Posterior cingulate gyrus (tissue), 11 donors: ENCODE measurements at places on chromosomes 7 and 10.

DNA sequence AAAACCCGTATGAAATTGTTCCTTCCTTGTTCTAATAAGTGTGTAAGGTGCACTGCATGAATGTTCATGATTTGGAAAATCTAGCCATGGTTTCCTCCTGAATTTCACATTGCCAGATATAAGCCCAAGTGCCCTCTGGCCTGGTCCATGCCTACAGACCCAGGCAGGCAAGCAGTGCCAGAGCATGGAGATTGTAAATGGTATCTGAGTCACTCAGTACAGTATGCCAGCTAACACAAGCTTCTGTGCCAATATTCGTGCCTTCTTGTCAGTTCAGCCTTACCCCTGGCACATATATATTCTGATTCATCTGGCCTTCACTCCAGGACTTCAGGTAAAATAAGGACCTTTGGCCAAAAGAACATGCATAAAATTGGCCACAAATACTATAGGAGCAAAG, 38.4 kb upstream of the PDE1C start:
- DNase-seq, result no peak

- DNase-seq, result no peak
Observed at GRCh38 chr7:42479816-42480633, 243.0 kb upstream of the GLI3 start.

- DNase-seq, result no peak
Observed at GRCh38 chr7:98860071-98860470, 9.7 kb downstream of the TMEM130 start.

- DNase-seq, result no peak
Observed at GRCh38 chr10:36126076-36126475, 484.0 kb upstream of the FZD8 start.

DNA sequence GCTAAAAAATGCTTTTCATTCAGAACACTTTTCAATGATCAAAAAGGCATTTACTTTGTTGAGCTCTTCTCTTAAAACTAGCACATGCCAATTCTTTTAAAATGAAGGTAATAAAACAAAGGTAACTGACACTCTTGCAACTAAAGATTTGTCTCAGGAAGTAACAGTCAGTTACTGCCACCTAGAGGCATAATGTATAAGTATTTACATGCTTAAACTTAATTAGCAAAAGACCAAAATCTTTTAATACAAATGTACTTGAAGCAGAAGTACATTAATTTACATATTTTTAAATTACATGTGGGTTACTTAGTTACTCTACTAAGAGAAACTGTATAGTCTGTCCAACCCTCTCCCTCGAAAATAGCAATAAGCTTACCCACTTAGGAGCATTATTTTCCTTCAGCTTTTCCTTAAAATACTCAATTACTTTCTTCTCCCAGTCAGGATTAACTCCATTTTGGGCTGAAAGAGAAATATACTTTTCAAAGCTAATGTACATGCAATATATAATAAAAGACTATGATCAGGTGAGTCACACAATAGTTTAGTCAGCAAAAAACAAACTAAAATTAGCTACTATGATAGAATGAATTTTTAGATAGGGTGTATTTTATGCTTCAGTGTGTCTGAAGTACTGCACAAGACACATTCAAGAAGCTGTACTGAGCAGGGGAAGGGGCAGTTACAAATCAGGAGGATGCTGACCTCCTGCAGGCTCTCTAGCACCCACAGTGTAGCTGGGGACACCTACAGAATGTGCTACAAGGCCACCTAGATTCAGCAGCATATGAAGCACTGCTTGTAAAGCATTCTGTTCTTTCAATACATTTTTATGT, 13.0 kb downstream of the MCMBP start:
- DNase-seq, result no peak

DNA sequence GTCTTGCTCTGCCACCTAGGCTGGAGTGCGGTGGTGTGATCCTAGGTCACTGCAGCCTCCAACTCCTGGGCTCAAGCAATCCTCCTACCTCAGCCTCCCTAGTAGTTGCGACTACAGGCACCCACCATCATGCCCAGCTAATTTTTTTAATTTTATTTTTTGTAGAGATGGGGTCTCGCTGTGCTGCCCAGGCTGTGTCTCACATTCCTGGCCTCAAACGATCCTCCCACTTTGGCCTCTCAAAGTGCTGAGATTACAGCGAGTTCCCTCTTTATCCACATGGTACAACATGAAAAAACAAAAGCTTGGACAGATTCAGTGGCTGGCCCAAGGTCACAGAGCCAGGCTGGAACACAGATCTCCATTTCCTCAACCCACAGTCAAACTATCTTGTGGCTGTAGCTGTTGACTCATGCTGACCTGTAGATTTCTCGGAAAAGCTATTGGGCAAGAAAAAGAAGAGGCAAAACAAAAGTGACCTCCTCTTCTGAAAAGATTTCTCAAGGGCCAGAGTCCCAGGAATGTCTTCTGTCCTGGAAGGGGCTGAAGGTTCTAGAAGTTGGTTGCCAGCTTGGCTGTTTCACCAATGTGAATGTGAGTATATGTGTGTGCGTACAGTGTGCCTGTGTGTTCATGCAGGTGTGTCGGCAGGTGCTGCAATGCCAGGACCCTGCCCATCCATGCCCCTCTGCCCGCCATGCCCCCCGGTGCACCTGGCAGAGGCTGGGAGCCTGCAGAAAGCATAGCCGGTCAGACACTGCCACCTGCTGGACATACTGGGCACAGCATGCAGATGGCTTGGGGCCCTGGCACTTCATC, 28.4 kb downstream of the TMEM130 start:
- peak; percentile 95 for DNase-seq

DNA sequence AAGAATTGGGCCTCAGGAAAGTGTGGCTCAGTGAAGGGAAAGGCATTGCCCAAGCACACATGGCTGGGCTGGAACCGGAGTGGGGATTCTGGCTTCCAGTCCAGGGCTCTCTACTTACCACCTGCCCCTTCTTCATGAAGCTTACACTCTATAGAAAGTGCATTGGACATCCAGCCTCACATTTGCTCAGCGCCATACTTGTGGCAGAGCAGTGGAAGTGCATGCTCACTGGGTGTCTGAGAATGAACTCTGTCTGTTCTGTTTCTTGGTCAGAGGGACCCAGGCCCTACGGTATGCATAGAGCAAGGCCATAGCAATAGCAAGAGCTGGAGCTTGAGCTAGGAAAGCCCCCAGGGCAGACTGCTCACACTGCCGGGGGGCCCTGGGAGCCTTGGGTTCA, 1253.5 kb downstream of the TYW1 start:
- DNase-seq, result no peak

DNA sequence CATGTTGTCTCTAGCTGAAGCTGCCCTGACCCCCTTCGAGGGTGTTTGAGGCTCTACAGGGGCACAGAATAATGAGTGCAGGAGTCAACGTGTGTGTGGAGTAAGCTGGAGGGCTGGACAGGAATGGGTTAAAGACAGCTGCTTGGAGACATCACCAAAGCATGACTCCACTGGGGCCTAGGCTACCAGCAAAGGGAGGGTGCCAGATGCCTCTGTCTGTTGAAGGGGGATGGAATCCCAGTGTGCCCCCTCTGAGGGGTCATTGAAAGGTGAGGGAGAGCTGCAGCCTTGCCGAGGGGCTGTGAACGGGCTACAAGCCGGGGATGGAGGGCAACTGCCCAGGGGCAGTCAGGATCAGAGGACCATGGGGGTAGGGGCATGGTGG, 51.7 kb upstream of the PODXL start:
- no peak for DNase-seq

- DNase-seq, result no peak
Observed at GRCh38 chr7:28845106-28845505, 113.0 kb downstream of the TRIL start.

DNA sequence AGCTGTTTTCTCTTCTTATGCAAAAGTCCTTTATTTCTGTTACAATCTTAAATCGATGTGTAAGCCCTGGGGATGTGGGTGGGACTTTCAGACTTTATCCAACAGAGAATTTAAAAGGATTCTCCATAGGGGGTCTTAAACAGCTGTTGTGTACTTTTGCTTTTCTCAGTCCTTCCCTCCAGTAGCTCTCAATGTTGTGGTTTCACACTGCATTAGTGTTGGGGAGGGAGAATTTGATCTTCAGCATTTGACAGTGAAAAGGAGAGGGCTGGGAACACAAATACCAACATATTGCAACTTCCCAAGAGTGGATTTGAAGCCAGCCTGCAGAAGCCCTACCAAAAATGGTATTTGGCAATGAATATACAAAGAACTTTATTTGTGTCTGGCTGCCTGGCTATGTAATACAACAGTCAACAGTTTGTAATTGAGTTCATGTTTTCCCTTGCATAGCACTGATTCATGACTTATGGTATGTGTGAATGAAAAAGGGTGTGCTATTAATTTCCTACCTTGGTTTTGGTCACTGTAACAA, 80.1 kb upstream of the CAPZA2 start:
- DNase-seq, result no peak

- no peak for DNase-seq
Observed at GRCh38 chr7:121931149-121931902, 58.4 kb downstream of the PTPRZ1 start.

GRCh38 chr7:24824896-24825295, 67.6 kb upstream of the GSDME start:
- DNase-seq, result no peak

- DNase-seq, result peak; percentile 48
Observed at GRCh38 chr7:137343281-137343841, at the start of gene PTN. TSS of gene PTN (minus strand) at chr7:137343733. CDS start at chr7:137254973, 88,760 bp downstream.

DNA sequence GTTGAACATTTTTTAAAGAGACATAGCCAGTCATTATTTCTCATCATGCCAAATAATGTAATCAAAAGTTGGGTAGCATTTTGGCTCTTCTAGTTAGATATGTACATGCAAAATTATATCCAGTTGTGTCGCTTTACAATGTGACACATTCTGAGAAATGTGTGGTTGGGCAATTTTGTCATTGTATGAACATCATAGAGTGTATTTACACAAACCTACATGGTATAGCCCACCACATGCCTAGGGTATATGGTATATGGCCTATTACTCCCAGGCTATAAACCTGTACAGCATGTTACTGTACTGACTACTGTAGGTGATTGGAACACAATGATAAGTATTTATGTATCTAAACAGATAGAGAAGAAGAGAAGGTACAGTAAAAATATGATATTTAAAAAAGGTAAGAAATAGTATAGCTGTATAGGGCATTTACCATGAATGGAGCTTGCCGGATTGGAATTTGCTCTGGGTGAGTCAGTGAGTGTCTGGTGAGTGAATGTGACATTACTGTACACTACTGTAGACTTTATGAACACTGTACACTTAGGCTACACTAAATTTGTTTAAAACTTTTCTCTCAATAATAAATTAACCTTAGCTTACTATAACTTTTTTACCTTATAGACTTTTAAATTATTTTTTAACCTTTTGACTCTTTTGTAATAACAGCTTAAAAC, 16.5 kb downstream of the ZNF365 start:
- no peak for DNase-seq

GRCh38 chr7:115491744-115492380, 538.7 kb downstream of the TFEC start:
- no peak for DNase-seq

GRCh38 chr7:2251841-2252771, 10.1 kb downstream of the NUDT1 start:
- DNase-seq, result no peak

DNA sequence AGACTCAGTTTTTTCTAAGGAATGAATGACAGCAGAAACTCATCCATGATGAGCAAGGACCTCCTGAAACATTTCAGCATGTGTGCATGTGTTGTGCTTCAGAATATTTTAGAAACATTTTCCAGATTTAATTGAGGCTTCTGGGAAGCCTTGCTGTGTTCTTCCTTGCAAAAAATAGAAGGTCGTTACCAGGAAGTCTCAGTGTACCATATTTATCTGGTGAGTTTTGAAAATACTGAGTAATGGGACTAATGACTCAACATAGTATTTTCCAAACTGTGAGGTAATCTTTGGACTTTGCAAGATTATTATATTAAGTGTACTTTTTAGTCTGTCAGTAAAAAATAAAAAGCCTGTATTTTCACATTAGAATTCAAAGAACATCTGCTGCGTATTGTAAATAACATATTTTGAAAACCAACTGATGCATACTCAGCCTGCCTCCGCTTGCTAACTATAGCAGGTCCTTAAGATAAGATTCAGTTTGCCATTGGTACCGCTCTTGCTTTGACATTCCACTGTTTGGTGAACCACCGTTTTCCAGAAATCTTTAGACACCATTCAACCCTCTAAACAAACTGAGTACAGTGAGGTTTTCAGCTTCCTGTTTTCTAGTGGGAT, 739.6 kb upstream of the GALNT17 start:
- DNase-seq, result no peak

DNA sequence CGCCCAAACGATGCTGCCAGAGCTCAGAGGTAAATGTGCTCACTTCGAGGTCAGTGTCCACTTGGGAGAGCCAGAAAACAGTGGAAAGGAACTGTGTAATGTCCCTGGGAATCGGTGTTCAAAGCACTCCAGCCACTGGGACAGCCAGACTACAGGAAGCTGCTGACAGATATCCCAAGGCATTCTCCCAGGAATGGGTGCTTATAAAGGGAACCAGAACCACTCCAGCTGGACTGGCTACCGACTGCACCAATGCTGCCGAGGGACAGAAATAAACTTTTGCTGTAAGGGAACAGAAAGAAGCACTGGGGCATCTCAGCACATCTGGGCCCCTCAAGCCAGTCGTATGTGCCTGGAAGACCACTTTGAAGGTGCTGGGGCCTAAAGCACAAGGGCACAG, 76.7 kb downstream of the ATXN7L1 start:
- no peak for DNase-seq

DNA sequence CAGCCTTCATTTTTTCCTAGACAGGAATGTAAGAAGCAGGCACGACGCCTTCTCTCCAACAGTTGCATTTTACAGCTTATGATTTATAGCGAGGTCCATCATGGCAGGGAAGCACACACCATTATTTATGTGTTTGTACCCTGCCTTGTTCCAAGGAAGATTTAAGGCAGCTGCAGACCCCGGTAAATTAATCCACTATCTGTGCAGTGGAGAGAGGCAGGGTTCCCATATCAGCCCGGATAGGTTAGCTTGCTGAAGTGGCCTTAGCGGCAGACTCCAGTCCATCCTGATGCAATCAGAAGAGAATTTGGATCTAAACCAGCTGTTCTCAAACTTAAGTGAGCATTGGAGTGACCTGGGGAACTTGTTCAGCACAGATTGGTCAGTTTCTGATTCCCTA, 359.4 kb downstream of the GALNT17 start:
- DNase-seq, result no peak

GRCh38 chr10:770975-771374, 81.5 kb upstream of the DIP2C start:
- no peak for DNase-seq

GRCh38 chr10:61609701-61610100, 53.0 kb upstream of the CABCOCO1 start:
- DNase-seq, result no peak
